Activated naive CD4-positive, alpha-beta T cell (primary cell): ENCODE measurements at places on chromosomes 4 and X.
A peak's percentile ranks its signal among the peaks of the same experiment; 100 is the strongest.

DNA sequence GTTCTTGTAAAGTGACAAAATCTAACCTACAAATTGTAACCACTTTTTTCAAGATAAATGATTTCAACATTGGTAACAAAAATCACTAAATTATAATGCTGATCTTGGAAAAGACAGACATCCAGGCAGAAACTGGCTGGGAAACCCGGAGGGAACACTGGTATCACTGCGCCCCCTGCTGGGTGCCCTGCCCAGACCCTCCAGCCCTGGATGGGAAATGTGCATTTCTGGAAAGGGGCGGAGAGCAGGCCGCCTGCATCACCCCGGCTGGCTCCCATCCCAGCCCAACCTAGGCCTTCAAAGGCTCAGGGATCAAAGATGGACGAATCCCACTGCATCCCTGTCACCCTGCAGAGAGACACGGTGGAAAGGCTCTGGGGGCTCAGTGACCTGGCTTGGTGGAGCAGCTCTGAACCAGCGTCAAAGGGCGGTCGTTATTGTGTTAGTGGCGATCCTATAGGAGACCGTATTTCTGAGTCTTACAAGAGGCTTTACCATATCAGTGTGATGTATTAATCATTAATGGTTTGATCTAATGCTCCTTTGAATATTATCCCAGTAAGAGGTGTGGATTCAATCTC is 37.3 kb downstream of the ACOX3 start:
- peak; percentile 11 for DNase-seq

- no peak for DNase-seq
Measured at GRCh38 chr4:98565681-98566301, 92.6 kb downstream of the TSPAN5 start.

- DNase-seq = no peak
Measured at GRCh38 chr4:40908297-40908696, 158.5 kb downstream of the NSUN7 start.

- no peak for DNase-seq
Measured at GRCh38 chr4:8283631-8284121, 14.1 kb downstream of the HTRA3 start.

DNA sequence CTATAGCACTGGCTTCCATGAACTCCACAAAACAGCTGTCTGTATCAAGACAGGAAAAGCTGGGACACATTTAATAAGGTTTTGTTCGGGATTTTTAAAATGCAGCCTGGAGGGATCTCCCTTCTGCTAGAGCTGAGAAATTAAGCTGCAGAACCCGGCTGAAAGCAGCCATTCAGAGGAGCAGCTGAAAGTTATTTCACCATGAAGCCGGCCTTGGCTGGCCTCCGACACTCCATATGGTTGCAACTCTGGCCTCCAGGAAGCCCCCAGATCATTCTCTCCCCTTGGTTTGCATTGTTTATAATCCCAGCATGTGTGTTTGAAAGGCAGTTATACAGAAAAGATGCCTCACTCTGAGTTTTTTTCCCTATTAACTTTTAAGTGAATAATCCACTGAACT is 239.4 kb downstream of the SPATA18 start:
- DNase-seq = no peak

GRCh38 chr4:81351654-81352445 is 119.9 kb downstream of the RASGEF1B start:
- DNase-seq = peak; percentile 51

DNA sequence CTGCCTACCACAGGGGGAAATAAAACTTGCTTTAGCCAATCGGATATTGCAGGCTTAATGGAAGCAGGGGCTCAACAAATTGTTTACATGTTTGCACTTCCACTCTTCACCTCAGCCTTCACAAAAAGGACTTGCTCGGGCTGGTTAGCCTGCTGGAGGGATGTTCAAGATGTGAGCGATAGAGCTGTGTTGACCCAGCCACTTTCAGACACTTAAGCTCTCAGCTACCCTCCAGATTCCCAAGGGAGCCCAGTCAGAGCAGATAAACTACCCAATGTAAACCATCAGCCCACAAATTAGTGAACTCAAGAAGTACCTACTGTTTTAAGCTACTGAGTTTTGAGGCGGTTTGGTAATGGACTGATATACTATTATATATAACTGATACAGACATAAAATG is 508.4 kb upstream of the FTHL17 start:
- no peak for DNase-seq

DNA sequence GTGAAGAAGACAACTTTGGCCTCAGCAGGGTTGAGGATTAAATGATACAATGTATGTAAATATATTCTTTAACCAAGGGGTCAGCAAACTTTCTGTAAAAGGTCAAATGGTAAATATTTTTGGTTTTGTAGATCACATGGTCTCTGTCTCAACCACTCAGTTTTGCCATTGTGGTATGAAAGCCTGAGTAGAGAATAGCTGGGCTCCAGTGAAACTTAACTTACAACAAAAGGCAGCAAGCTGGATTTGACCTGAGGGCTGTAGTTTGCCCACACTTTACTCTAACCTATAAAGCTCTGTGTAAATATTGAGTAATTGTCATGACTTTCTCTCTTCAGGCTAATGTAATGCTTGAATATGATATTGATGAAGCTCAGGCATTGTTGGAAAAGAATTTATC is 19.6 kb downstream of the VBP1 start:
- DNase-seq = no peak

DNA sequence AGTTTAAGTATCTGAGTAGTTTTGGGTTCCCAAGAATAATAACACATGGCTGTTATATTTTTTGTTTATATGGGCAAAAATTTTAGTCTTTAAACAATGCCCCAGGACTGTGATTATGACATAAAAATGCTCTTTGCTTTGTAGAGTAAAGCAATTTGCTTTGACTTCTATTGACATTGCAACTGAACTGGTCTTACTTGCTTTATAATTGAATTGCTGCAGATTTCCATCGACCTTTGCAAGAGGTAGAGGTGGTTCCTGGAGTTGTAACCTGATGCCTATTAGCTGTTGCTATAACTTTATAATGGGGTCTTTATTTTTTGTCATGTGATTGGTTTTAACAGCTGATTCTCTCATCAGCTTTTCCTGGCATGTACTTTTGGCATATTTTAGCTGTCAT is 302.9 kb downstream of the ARHGAP10 start:
- DNase-seq = no peak

GRCh38 chrX:78796916-78797315 is 49.4 kb downstream of the LPAR4 start:
- DNase-seq = no peak

- DNase-seq = no peak
Measured at GRCh38 chr4:38710053-38710452, 46.1 kb downstream of the KLF3 start.

DNA sequence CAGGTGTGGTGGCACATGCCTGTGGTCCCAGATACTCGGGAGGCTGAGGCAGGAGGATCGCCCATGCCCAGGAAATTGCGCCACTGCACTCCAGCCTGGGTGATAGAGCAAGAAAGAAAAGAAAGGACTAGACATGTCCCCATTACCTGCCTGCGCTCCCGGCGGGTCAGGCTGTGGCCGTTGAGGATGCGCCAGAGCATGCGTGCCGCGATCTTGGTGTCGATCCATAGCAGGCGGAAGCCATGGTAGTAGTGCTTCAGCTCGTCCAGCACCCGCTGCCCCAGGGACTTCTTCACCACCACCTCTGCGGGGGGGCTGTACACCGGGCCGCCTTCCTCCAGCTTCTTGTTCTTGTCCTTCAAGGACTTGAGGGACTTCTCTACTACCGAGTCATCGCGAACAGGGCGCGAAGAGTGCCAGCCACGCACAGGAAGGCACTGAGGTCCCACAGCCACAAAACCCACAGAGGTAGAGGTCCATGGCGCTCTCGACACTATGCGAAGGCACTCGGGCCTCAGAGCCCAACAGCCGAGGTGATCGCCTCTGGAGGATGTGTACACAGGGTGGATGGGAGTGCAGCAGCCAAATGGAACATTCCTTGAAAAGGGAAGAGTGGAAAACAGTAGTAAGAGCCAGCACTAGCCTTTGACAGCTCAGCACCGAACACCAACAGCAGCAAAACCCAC is 14.6 kb downstream of the LETM1 start:
- DNase-seq = no peak

- DNase-seq = no peak
Measured at GRCh38 chr4:177555007-177555574, 112.9 kb upstream of the AGA start.

DNA sequence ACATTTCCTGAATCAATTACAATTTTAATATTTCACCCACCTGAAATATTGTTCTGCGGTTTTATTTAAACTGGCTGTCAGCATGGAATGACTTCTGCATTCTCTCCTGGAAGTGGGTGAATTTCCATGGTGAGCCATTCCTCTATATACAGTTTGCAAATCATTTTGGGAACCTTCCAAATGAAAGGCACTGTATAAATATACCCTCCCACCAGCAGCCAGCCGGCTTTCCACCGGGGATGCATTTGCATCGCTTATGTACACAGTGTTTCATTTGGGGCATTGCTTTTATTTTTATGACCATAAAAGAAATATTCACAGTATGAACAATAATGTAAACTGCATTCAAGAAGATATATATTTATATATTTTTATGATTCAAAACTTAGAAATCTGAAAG is 4.7 kb upstream of the IL1RAPL1 start:
- DNase-seq = no peak

GRCh38 chr4:66443008-66443407 is 772.7 kb upstream of the EPHA5 start:
- DNase-seq = no peak
